ENCODE measurements at places on chromosomes 1 and 21. TPM values are rescaled to one million over a fixed set of nuclear protein-coding genes. Genes with fewer than 3 reads are reported as not detected.
A peak's percentile ranks its signal among the peaks of the same experiment; 100 is the strongest.

DNA sequence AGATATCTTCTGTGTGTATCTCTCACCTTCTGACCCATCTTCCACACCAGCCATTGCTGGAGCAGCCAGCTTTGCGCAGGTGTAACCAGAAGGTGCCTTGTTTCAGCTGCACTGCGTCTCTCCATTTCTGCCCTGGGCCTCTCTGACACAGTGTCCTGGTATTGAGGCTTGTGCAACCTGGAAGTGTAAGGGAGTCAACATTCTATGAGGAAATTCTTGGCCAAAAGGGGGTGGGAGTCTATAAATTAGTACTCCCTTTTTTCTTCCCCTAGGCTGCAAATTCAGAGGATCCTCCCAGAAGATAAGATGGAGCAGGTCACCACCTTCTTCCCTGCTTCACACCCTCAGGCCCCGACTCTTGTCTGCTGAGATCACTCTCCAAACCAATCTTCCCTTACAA, 109.1 kb downstream of the MRPS6 start:
- no peak for DNase-seq

DNA sequence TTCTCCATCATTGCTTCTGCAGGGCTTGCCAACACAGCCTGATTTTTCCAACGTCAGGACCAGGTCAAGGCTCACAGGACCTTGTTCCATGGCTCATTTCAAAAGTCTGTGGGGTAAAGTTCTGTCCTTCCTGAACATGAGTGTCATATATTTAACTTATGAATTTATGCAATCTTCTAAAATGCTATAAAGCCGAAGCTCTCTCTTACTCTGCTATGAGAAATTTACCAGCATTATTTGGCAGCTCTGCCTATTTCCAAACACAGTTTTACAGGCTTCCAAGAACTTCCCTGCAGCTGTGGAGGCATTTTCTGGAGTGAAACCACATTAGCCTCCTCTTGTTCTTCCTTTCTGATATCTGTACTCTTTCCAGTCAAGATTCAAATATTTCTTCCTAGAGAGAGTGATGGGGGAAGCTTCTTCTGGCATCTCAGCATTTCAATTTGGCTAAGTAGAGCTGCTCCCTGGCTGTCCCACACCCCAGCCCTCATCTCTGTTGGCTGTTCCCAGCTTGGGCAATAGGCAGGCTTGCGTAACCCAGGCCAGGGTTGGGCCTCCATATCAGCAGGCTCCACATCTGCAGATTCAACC, 15.6 kb upstream of the HMGCS2 start:
- peak; percentile 94 for DNase-seq

- DNase-seq: no peak
Measured at GRCh38 chr1:43340559-43340958, 2.9 kb downstream of the MPL start.

GRCh38 chr1:180154325-180155181, at the start of gene QSOX1:
Gene QSOX1 (plus strand): TSS chr1:180154869. CDS start chr1:180154908, 39 bp downstream.
- DNase-seq: peak; percentile 83

GRCh38 chr1:4975856-4976255, 321.4 kb downstream of the AJAP1 start:
- no peak for DNase-seq

GRCh38 chr1:168469690-168470089, 74.1 kb downstream of the XCL2 start:
- peak; percentile 43 for DNase-seq

DNA sequence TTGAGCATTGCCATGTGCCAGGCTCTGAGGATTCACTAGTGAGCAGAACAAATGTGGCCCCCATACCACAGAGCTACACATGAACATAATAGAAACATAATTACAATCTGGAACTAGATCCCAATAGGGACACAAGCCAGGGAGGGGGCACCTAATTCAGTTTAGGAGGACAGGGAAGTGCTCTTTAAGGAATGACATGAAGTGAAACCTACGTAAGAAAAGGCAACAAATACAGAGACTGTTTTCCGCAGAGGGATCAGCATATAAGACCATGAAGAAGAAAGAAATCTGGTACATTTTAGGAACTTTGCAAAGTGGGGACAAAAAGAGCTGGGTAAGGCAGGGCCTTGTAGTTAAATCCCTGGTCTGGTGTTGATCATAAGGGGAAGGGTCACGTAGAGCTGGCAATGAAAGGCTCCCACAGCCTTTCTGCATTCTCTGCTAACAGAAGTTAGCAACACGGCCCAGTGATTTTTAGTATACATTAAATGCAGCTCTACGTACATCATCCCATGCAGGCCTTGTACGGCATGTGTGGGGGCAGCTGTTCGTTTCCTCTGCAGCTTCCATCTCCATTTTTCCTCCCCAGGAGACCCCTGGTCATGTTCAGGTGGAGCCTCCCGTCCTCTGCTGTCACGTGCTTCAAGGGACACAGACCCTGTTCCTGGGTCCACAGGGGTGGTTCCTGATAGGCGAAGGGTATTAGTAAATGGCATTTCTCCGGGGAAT, 26.8 kb upstream of the SLC30A1 start:
- DNase-seq: no peak

DNA sequence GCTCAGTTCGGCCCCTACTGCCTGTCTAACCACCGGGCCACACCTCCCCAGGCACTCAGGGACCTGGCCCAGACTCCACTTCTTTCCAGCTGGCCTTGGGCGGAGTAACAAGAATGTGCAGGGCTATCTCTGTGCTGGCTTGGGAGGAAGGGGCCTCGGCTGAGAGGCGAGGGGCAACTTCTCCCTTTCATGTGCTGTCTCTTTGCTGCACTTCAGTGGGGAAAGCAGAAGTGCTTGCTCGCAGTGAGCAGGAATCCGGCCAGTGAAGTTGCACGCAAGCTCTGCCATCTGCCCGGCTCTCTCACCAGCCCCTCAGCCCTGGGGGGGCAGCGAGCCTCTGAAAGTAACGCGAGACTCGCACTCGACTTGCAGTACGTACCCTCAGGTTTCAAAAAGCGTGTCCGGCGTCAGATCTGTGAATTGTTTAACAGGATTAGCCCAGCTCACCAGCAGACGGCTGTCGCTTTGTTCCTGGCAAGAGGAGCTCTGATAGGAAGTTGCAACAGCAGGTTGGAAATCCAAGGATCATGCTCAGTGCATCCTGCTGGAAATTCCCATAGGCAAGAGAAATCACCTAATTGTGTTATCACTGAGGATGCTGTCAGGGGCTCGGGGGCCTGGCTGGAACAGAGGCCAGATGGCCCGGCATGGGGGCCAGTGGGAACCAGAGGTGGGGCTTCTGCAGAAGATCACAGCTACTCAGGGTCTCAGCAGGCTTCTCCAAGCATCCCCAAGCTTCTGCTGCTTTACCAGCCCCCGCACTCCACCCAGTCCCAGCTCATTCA, 221.1 kb downstream of the NPHP4 start:
- no peak for DNase-seq

- DNase-seq: no peak
Measured at GRCh38 chr1:150874455-150875196, 1.8 kb downstream of the ARNT start.

GRCh38 chr1:220217383-220217988, 54.8 kb downstream of the RAB3GAP2 start:
- DNase-seq: no peak

DNA sequence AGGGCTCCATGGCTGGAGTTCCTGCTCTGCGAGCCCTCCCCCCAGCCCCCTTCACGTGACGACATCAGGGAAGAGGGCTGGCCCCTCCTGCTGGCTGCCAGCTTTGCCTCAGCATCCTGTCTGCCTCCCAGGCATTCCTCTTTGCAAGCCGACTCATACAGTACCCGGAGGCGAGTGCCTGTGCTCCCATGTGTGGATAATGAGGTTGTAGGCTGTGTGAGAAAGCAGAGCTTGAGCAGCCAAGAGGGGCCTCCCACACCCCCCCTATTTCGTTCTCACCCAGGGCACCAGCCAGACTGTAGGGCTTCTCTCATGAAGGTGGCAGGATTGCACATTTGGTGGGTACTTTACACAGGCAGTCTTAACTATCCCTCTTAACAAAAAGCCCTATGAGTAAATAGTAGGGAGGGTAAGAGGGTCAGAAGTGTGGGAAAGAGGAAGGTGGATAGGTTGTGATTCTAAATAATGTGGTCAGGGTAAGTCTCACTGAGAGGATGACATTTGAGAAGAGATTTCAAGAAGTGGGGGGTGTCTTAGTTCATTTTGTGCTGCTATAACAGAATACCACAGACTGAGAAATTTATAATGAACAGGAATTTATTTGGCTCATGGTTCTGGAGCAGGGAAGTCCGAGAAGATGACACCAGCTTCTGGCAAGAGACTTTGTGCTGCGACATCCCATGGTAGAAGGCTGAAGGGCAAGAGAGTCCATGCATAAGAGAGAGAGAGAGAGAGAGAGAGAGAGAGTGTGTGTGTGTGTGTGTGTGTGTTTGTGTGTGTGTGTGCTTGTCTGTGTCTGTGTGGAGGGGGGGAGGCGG, 113.5 kb downstream of the OMA1 start:
- DNase-seq: no peak

DNA sequence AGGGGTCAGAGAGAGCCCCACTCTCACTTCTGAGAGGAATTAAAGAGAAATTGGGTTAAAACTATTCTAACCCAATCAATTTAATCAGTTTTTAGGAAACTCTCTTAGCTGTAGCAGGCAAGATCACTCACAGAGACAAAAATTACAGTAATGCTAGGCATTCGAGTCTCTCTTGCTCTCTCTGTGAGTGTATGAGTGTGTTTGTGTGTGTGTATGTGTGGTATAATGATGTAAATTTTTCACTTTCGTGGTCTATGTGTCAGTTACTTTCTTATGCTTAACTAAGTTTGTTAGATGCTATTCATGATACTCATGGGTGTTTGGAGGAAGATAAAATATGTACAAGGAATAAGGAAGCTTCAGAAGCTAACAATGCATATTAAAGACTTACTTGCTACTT, 131.3 kb downstream of the FASLG start:
- DNase-seq: no peak

DNA sequence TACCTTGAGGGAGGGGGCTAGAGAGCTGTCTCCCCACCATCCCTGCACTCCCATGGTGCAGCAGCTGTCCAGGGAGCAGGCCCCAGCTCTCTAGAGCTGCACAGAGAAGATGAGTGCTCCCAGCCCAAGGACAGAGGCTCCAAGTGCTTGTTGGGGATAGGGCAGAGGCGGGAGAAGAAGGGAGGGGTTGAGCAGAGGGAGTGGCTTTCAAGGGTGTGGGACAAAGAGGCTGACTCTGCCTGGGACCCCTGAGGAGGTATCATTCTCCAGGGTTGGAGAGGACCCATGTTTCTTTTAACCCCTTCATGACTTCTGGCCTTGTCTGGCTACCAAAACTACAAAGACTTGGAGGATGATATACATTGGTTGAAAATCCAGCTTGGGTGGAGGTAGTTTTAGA, 14.6 kb downstream of the FOXD2 start:
- DNase-seq: no peak

GRCh38 chr21:36647279-36648093, 51.4 kb upstream of the SIM2 start:
- no peak for DNase-seq

DNA sequence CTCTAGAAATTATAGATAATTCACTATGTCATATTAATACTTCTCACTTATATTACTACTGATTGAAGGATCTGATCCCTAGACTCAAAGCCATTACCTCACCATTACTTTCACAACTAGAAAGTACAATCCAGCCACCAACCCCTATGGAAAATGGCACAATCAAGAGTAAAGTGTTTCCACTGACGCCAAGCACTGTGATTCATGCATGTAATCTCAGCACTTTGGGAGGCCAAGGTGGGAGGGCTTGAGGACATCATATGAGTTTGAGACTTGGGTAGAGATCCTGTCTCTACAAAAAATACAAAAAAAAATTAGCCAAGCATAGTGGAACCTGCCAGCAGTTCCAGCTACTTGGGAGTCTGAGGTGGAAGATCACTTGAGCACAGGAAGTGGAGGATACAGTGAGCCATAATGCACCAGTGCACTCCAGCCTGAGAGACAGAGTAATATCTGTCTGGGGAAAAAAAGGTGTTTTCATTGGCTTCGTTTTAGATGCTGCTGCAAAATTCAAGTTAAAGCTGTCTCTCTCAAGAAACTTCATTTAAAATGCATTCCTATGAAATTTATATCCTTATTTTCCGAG, 126.5 kb downstream of the AKT3 start:
- DNase-seq: no peak

DNA sequence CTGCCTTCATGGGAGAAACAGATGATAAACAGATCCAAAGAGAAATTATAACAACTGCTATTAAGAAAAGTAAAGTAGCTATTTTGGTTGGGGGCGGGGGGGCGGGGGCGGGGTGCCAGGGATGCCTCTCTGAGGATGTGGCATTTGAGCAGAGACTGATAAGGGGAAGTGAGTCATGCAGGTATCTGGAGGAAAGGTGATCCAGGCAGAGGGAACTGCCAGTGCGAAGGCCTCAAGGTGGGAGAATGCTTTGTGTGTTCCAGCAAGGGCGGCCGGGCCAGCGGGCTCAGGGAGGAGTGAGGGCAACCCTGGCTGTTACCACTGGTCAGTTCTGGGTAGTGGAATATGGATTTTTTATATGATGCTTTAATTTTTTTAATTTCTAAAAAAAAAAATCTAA, 7.0 kb upstream of the TNFRSF1B start:
- DNase-seq: peak; percentile 26

DNA sequence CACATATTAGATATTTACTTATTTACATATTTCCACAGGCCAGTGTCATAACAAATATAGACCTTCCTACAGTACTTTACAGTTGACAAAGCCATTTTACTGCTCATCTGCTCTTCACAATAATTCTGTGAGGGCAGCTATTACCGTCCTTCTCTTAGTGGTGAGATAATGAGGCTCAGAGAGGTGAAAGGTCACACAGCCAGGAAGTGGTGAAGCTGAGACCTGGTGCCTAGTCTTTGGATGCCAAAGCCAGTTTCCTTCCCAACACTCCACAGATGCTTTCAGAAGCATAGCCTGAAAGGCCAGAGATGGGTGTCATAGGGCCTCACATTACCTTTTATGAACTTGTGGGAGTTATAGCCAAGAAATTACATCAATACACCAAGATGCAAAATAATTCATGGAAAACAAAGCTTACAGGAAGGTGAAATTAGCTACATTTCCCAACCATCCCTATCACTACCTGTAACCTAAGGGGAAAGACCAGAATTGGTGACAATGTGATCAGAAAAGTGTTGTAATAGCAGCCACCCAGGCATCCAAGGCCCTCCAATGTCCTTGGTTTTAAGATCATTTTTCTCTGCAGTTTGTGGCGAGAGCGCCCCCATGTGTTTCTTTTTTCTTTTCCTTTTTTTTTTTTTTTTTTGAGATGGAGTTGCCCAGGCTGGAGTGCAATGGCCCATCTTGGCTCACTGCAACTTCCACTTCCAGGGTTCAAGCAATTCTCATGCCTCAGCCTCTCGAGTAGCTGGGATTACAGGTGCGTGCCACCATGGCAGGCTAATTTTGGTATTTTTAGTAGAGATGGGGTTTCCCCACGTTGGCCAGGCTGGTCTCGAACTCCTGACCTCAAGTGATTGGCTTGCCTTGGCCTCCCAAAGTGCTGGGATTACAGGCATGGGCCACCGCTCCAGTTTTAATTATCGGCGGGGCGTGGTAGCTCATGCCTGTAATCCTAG, 26.5 kb upstream of the RPL11 start:
- DNase-seq: no peak

Gene HPDL
- total RNA-seq: not detected

Gene PPFIA4
- not detected for total RNA-seq

Gene C1orf115
- total RNA-seq: 53.1 TPM

Gene PCP4
- not detected for total RNA-seq

Gene CLDN17
- total RNA-seq: not detected

Gene KISS1
- not detected for total RNA-seq

Gene SLC25A34
- total RNA-seq: 3.5 TPM

Gene RPTN
- total RNA-seq: not detected

Gene NCF2
- total RNA-seq: 3.1 TPM

Gene LCK
- 1.7 TPM for total RNA-seq

Gene ARMH1
- total RNA-seq: 10.9 TPM

Data from right lobe of liver (tissue), 6 donors.